Stimulated activated CD8-positive, alpha-beta memory T cell treated with anti-CD3 and anti-CD28 coated beads, Interleukin-15, amount 100 ng/mL, for 1 hour (primary cell): ENCODE measurements at places on chromosomes 2 and 18.

DNA sequence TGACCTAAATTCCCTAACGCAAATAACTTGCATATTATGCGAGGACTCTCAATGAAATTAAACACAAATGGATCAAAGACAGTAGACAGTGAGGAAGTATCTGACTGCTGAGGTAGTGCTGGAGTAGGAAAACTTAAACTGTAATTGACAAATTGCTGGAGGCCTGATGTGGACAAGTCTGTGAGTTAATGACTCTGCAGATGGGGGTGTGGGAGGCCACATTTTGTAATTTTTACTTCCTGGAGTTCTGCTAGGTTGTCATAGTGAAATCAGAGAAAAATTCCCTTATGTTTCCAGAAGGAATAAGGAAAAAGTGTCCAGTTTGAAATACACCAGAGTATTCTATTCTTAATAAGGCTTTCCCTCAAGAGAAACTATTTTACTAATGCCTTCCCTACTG, 333.0 kb upstream of the CNTNAP5 start:
- DNase-seq: no peak

GRCh38 chr2:14952400-14952963, 320.0 kb downstream of the LRATD1 start:
- DNase-seq: no peak

DNA sequence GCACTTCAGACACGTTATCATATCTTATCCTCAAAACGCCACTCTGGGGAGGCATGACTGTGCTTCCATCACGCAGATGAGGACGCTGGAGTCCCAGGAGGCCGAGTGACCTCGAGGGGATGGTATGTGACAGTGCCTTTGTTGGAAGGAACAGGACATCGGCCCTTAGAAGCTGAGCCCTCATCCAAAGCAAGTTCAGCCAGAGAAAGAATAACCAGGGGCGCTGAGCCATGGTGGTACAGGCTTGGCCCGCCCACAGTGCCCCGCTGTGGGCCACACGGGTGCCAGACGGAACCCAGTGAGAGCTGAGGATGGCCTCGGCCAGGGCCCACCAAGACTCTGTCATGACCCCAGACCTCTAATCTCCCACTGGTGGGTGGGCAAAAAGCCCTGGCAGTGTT, 31.3 kb downstream of the HS1BP3 start:
- no peak for DNase-seq

DNA sequence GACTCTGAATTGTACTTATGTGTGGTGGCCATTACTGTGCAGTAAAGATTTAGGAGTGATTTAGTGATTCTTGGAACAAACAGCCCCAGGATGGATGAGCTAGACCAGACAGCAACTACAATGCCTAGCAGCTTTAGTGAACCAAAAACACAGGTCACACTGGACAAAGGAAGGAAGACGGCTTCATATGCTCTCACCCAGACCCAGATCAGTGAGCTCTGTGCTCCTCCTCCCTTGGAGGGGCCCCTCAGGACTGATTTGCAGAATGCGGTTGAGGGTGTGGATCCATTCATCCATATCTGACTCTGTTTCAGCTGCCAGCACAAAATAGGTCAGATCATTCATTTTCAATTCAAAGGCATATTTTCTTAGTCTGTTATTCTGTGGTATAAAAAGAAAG, 159.7 kb upstream of the CCDC195 start:
- no peak for DNase-seq

DNA sequence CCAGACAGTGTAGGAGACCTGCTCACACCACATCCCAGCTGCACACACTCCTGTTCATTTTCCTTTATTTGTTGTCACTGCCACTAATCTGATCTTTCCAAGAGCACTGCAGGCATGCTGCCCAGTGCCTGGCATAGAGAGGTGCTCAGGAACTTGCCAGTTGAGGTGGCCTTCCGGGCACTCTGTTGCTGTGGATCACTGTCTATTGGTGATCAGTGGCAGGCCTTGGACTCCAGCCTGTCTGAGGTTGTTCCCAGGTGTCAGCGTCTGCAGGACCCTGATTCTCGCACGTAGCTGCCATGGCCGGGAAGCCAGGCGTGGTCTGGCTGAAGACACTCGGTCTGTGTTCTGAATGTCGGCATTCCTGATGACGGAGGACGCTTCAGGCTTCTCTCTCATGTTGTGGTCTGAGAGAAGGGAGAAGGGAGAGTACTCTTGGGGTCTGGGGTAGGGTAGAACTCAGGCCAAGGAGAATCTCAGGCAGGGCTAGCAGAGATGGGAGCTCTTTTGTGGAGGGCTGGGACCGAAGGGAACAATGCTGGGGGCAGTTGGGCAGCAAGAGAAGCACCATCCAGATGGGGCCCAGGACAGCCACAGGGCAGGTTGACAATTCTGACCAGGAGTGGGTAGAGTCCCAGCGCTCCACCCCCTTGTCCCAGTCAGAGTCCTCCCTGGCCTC, 240.9 kb downstream of the MYCN start:
- no peak for DNase-seq

DNA sequence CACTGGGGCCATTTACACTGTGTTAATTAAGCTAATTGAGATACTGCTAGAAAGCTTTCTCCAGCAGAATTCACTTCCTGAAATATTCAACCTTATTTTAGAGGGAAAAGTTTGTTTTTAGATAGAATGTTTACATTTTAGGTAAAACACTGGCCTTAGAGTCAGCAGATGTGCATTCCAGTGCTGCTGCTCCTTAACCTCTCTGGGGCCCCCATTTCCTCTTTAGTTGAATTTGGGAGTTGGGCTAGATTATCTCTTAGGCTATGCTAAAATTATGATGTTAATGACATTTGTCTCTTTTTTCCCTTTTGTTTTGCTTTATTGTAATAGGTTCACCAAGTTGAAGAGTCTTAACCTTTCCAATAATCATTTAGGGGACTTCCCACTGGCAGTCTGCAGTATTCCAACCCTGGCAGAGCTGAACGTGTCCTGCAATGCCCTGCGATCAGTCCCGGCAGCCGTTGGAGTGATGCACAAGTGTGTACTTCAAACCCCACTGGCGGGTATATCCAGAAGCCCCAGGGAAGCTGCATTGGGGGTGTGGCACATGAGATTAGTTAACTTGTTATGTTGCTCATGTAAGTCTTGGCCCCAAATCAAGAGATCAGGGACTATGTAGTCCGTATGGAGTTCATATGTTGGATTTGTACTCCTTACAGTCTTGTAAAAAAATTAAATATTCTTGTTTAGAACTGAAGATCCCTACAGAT, 179.5 kb downstream of the PHLPP1 start:
- no peak for DNase-seq

DNA sequence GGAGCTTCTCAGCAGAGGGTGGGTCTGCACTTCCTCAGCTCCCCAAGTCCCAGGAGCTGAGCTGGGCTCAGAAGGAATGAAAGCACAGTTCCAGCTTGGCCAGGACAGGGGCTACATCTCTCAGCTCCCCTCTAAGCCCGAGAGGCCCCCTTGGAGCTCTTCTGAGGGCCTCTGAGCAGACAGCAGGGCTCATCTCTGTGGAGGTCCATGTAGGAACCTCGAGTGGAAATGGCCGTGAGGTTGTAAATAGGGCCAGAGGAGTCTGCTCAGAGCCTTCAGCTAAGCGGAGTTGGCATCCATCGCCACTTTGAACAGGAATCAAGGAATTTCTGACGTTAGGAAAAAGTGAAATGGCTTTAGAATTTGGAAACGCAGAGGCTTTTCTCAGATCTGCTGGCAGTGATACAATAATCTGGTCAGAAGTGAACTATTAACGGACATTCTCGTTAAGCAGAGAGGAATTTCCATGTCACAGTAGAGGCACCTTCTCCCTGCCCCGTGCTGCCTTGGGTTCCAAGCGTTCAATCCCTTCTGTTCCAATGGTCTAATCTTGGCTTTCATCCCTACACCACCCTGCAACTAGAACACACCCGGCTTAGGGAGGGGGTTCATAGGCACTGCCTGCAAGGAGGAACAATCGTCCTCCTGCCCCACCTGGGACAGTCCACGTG, 213.9 kb downstream of the NDUFA10 start:
- no peak for DNase-seq

- DNase-seq: no peak
Measured at GRCh38 chr2:7119132-7119835, 202.1 kb downstream of the RNF144A start.

DNA sequence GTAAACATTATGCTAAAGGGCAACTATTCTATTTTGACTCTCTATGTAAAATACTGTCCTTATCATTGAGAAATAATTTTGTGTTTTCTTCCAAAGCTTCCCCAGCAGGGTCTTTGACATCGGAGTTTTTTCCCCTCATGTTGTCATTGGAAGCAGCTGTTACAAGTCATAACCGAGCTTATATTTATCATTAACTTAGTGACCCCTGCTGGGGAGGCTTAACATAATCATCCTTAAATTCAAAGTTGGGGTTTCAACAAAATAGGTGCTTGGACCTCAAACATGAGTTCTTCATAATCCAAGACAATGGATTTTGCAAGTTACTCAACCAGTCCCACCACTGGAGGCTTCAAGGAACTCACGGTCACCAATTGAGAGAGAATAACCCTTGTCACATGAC, 330.9 kb downstream of the DCC start:
- no peak for DNase-seq

DNA sequence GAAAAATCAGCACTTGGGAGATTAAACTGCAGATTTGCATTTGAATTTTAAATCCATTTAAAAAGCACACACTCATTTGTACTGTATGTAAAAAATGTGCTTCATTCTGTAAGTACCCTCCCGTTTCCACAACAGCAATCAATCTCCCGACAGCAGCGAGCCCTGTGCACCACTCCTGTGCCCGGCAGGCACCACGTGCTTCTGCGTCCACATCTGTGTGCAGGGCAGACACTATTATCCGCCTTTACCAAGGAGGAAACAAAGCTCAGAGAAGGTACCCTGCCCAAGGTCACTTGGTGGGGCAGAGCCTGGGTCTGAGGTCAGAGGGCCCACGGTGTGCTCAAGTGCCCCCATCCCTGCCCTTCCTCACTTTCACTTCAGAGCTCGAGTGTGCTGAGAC, 7.5 kb downstream of the HSBP1L1 start:
- no peak for DNase-seq

GRCh38 chr2:164145093-164145987, 409.5 kb upstream of the FIGN start:
- DNase-seq: no peak

- no peak for DNase-seq
Measured at GRCh38 chr2:151654085-151654484, 80.2 kb downstream of the NEB start.

- no peak for DNase-seq
Measured at GRCh38 chr2:235523021-235523420, 29.2 kb downstream of the AGAP1 start.

GRCh38 chr2:150549381-150549780, 61.9 kb upstream of the RND3 start:
- no peak for DNase-seq

- no peak for DNase-seq
Measured at GRCh38 chr18:6557057-6557769, 142.5 kb upstream of the L3MBTL4 start.

DNA sequence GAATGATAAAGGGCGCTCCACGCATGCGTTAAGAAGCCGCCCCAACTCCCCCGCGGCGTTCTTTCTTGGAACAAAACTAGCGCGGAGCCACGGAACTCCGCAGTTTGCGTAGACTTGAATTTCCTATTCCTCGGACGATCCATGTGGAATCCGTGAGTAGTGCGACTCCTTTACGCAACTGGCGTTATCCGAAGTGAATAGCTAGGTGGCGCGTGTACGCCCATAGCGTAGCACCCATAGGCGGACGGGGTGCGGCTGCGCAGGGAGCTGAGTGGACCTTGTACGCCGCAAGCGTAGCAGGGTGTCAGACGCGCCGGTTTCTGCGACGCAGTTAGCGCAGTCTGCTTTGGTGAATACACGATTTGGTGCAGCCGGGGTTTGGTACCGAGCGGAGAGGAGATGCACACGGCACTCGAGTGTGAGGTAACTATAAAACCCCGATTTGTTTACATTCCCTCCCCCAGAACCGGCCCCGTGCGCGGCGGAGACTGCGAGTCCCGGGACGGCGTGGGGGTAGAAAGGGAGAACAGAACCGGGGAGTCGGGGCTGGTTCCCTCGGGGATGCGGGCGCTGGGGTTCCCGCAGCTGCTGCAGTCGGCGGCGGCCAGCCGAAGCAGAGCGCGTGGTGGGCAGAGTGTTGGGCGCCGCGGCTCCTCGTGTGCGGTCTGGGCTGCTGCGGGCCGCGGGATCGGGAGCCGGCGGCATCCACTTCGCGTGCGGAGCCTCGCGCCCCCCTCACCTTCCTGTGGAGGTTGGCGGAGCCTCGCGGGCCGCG, at the start of gene SLC39A10:
SLC39A10 (plus strand) TSS at position 368 of the 775 bp plus-strand sequence. CDS start 22,817 bp downstream, outside the sequence.
- DNase-seq: peak; percentile 96

DNA sequence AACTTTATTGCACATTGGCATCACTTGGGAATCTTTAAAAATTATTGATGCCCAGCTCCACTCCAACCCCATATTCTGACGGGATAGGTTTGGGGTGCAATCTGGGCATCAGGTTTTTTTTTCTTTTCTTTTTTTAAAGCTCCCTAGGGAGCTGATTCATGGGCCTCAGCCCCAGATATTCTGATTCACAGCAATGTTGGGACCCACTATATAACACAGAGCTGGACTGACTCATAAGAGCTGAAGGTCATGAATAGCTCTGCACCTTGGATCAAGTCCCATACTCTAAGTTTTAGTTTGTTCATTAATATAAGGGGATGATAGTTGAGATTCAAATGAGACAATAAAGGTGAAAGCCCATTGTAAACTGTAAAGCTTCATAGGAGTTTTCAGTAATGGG, 191.1 kb upstream of the REV1 start:
- DNase-seq: no peak

DNA sequence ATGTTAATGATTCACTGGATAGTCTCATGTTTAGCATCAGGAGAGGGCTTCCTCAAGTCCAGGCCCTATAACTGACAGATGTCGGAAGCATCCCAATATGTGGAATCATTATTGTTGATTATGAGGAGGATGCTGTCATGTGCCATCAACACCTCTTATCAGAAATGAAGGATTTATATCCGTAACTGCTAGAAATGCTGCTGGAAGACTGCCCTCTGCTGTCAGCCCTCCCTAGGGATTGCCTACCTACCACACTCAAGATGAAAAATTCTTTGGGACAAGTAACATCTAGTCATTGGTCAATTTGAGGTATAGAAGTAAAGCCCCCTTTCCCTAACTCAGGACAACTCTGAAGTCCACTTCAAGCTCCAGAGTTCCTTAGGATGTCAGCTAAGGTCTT, 1166.5 kb upstream of the NXPH2 start:
- no peak for DNase-seq

- no peak for DNase-seq
Measured at GRCh38 chr2:157173740-157174184, 83.7 kb upstream of the GALNT5 start.

GRCh38 chr2:45669032-45669486, 17.6 kb downstream of the PRKCE start:
- DNase-seq: no peak

DNA sequence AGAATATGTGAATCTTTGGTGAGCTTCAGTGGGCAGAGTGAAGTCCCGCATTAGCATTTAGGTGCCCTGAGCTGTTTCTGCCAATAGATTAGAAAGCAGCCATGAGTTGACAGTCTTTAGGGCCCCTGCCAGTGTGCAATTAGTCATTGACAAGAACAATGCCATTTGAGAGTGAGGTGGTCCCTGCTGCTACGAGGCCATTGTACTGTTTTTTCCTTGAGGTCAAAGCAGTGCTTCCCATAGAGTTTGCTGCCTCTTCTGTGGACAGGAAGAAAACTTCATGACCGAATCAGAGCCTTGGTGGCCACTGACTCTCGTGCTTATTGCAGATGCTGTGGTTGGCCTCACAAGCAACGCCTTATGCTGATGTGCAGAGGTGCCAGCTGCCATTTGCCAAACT, 102.7 kb downstream of the SH3BP4 start:
- no peak for DNase-seq

- no peak for DNase-seq
Measured at GRCh38 chr18:56062931-56063330, 474.9 kb upstream of the TCF4 start.

- DNase-seq: no peak
Measured at GRCh38 chr18:6174983-6175745, 239.5 kb downstream of the L3MBTL4 start.

GRCh38 chr2:240645801-240646175, 20.5 kb downstream of the GPR35 start:
- no peak for DNase-seq
